ENCODE measurements at places on chromosomes 16 and 17.
A peak's percentile ranks its signal among the peaks of the same experiment; 100 is the strongest.

GRCh38 chr17:39623356-39623950 is 3.3 kb upstream of the PPP1R1B start:
- DNase-seq, result no peak

- DNase-seq, result no peak
These were observed 28.2 kb downstream of the NEUROD2 start for GRCh38 chr17:39579318-39580081.

DNA sequence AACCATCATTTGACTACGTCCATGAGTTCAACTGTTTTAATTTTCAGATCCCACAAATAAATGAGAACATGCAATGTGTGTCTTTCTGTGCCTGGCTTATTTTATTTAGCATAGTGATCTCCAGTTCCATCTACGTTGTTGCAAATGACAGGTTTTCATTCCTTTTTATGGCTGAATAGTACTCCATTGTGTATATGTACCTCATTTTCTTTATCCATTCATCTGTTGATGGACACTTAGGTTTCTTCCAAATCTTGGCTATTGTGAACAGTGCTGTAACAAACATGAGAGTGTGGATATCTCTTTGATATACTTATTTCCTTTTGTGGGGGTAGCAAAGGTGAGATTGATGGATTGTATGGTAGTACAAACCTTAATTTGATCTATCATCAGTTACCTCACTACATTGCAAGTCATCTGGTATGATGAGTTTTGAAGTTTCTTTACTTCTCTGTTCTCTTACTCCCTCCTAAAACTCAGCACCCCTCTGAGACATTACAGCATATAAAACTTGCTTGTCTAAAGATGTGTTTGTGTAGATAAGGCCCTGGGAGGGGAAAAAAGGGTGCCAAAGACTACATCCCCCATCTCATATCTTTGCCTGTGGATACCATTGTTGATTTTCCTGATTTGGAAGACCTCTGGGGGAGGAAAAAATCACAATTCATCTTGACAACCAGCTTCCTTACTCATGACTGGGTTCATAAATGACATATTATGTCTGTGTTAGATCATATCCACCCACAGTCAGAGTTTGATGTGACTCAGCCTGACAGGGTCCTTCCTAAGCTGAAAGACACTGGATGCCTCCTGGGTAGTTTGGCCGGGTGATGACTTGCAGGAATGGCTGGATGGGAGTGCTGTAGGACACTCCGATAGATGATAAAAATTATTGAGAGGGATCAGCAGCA is 47.6 kb downstream of the ABCA9 start:
- DNase-seq, result no peak

DNA sequence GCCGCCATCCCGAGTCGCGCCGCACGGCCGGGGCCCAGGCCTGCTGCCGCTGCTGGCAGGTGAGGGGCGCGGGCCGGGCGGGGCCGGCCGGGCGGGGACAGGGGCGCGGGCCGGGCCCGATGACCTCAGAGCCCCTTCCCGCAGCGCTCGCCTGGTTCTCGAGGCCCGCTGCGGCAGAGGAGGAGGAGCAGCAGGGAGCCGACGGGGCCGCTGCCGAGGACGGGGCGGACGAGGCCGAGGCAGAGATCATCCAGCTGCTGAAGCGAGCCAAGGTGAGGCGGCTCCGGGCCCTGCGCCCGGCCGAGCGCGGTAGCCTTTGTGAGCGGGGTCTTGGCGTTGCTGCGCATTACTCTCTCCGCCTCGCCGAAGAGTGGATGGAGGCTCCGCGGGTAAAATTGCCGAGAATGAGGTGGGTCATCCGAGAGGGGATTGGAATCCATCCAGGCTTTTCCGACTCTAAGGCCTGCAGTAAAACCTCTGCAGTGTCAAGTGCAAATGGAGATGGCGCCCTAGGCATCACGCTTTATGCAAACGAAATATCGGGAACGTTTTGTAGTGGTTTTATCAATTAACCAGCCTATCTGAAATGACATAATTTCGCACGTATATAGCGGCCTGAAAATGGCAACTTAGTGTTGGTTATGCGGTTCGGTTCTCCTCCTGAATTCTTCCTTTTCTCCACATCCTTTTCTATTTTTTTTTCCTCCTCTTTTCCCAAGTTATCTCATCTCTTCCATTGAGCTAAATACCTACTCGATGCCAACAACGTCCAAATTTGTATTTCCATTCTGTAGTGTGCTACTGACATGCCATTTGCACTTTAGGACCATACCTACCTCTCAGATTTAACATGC is 577 bp downstream of the TTC19 start:
- DNase-seq, result no peak

DNA sequence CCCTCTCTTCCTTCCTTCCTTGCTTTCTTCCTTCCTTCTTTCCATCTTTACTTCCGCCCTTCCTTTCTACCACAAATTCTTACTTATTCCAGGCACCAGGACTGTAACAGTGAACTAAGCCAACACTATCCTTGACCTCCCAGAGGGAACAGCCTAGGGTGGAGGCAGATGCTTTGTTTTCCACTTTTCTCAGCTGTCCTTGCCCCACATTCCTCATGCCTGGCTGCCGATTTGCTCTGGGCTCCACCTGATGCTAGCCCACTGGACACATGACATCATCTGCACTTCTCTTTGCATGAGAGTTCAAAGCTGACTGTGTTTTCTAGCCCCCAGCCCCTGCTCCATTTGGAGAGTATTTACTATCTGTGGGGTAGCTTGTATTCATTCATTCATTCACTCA is 283.0 kb downstream of the MAF start:
- DNase-seq, result no peak

DNA sequence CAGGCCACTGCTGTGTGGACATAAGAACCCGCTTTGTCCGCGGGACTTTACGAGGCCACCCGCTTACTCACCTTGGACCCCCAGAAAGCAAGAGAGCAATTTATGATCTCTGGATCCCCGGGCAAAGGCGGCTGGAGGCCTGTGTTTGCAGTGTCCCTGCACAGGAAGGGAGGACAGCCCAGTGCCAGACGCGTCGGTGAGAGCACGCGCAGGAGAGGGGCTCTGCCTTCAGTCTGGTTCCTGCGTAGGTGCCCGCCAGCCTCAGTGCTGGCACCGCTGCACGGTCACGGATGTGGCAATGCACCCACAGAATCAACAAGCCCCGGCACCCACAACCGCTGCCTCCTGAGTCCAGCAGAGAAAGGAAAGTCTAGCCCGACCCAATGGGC is 248.4 kb downstream of the C16orf95 start:
- DNase-seq, result no peak

- peak; percentile 29 for DNase-seq
These were observed 19.7 kb downstream of the MEAK7 start for GRCh38 chr16:84484579-84485254.

DNA sequence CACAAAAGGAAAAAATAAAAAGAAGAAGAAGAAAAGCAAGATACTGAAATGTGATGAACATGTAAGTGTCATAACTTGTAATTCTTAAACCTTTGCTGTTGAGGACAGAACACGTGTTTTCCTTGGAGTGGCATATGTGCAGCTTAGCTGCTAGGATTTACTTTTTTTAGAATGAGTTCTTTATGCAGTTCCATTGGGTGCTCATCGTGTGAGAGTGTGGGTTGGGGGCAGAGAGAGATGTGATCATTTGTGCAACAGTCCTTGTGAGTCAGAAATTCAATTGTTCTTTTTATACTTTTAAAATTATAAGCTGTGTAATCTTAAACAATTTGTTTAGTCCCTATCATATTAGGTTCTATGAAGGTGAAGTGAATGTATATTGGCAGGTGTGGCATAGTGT is 5.5 kb upstream of the DHRS11 start:
- no peak for DNase-seq

- DNase-seq, result no peak
These were observed 70.1 kb upstream of the CREBBP start for GRCh38 chr16:3950343-3951193.

DNA sequence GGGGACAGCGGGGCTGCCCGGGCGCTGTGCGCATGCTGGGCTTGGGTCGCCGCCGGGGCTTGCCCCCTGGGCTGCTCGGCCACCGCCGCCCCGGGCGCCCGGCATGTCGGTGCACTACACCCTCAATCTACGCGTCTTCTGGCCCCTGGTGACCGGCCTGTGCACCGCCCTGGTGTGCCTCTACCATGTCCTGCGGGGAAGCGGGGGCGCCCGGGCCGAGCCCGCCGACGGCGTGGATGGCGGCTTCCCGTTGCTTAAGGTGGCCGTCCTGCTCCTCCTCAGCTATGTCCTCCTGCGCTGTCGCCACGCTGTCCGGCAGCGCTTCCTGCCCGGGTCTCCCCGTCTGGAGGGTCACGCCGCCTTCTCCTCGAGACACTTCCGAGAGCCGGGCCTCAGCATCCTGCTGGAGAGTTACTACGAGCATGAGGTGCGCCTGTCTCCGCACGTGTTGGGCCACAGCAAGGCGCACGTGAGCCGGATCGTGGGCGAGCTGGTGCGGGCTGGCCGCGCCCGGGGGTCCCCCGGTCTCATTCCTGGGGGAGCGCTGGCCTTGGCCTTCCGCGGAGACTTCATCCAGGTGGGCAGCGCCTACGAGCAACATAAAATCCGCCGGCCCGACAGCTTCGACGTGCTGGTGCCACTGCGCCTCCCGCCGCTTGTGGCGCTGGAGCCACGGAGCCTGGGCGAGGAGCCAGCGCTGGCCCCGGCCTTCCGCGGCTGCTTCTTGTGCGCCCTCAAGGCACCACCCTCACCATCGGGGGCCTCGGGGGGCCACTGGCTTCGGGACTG is 789 bp downstream of the ITPRIPL2 start:
- DNase-seq, result no peak

GRCh38 chr17:75468291-75468754 is 11.9 kb downstream of the TMEM94 start:
- no peak for DNase-seq

GRCh38 chr17:45308016-45308365 is 8.8 kb downstream of the MAP3K14 start:
- DNase-seq, result no peak

- DNase-seq, result no peak
These were observed 67.7 kb downstream of the MPRIP start for GRCh38 chr17:17109907-17110306.

DNA sequence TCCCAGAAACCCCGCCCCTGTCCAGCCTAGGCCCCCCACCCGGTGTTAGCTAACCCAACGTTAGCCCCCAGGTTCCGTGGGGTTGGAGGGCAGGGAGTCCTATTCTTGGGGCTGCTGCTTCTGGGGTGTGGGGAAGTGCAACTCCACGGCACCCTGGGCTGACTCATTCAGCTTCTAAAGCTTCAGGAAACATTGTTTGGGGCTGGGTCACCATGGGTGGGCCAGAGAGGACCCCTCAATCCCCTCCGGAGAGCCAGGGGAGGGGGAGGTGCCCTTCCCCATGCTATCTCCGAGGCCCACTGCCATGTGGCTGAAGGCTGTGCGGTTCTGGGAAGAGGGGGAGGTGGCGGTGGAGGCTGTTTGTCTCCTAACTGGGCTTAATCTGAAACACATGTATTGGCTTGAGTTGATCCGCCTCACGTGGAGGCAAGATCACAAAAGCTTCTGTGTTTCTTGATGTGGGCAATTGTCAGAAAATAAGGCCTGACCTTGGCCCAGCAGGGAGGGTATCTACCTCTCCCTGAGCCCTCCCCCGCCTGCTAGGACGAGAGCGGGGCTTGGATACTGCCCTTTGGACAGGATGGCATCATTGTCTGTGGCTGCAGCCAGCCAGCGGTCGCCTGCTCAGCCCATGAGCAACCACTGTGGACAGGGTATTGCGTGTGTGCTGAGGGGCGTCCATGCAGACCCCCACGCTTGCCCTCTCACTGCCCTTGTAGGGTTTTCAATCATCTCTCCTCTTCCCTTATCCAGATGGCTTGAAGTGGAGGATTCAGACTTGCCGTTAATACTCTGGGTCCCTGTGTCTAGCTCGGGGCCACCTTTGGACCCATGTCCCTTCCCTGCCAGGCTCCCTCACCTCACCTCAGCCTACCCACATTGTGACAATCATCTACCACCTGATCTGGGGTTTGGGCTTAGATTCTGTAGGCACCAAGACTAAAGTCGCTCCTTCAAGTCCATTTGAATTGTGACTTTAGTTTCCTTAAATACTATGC is 1.3 kb downstream of the SERPINF1 start:
- peak; percentile 77 for DNase-seq

DNA sequence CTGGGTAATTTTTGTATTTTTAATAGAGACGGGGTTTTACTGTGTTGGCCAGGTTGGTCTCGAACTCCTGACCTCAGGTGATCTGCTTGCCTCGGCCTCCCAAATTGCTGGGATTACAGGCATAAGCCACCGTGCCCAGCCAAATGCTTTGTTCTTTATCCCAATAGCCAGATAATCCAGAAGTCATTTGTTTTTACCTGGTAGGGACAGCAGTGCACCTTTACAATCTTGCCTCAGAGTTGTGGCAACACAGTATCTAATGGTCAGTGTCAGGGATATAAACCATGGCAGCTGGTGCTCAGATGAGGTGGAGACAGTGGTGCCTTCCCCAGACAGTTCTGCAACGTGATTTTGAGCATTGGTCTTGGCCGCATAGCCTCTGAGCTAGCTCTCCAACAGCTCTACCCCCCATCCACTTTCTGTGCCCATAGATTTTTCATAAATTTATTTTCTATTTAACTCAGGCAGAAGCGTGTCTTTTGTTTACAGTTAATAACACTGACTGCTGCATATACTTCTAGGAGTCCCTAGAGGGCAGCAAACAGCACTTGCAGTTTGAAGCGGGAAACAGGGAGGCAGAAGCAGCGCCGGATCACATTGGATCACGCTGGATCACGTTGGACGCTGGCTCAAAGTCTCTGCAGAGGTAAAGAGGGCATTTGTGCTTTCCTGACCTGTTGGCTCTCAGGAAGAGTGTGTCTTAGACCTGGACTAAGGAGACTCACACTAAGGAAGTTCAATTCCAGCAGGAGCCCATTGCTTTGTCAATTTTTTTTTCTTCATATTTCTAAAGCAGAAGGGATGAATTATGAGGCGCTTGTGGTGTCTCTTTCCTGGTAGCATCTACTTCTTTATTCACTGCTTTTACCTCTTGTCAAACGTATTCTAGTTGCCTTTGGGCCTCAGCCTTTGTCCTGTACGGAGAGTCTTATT is 5.1 kb upstream of the GGT6 start:
- peak; percentile 44 for DNase-seq

- peak; percentile 26 for DNase-seq
These were observed 7.8 kb downstream of the NACA2 start for GRCh38 chr17:61583242-61583641.

- DNase-seq, result peak; percentile 74
These were observed 35.8 kb upstream of the BCAS3 start for GRCh38 chr17:60641810-60642220.

- DNase-seq, result no peak
These were observed 2.4 kb downstream of the WSCD1 start for GRCh38 chr17:6072611-6073010.

GRCh38 chr17:34645594-34645993 is 66.2 kb downstream of the TMEM132E start:
- DNase-seq, result no peak
